ENCODE measurements at places on chromosomes 7 and 10. TPM values are rescaled to one million over a fixed set of nuclear protein-coding genes. Genes with fewer than 3 reads are reported as not detected.

Gene SNX8
- total RNA-seq = 6.5 TPM

Gene CCDC7
- total RNA-seq = 35.6 TPM

Gene NME8
- not detected for total RNA-seq

Gene PAPOLB
- total RNA-seq = 0.68 TPM

Gene OPALIN
- not detected for total RNA-seq

DNA sequence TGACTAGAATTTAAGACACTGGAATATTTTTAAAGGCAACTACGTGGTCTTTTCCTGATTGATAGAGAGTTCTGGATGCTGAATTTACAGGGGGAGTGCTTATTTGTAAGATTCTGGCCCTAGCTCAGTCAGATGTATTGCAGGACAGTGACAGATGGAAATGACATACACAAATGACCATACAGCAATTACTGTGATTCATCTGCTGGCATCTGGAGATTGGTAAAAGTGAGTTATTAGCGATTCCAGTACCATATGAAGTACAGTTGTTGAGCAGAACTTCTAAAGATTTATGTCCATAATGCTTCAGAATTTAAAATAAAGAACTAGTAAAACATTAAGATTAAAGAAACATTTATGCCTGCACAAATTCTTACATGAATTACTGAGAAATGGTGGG is 243.2 kb downstream of the CRPPA start:
- DNase-seq = no peak

- peak; percentile 43 for DNase-seq
These were observed 7.3 kb downstream of the FGFBP3 start for GRCh38 chr10:91901784-91902677.

- DNase-seq = no peak
These were observed 149.9 kb downstream of the NEURL1 start for GRCh38 chr10:103643381-103643780.

DNA sequence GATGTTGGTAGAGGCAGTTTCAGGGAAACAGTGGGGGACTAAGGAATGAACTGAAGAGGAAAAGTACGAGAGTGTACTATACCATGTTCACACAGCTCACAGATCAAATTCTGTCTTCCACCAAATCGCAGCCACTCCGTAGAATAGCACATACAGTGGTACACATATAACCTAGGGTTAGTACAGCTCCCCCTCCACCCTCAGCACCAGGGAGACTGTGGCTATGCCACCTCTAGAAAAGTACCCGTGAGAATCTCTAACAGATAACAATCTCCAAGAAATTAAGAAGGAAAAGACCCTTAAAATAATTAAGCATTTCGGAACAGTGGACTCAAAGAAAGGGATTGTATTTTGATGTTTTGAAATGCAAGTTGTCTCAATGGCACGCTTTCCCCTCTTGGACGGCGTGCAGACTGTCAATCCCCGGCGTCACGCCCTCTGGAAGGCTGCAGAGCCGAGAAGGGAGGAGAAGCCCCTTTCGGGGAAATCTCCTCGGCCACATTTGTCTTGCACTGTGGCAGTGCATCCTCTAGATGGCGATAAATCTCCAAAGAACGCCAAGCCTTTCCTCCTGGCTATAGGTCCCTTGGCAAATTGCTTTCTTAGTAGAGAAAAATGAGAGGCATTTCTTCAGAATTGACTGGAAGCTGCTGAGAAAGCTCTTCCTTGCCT is 345.0 kb downstream of the REEP3 start:
- no peak for DNase-seq

GRCh38 chr7:8528311-8528710 is 94.9 kb downstream of the NXPH1 start:
- DNase-seq = no peak

DNA sequence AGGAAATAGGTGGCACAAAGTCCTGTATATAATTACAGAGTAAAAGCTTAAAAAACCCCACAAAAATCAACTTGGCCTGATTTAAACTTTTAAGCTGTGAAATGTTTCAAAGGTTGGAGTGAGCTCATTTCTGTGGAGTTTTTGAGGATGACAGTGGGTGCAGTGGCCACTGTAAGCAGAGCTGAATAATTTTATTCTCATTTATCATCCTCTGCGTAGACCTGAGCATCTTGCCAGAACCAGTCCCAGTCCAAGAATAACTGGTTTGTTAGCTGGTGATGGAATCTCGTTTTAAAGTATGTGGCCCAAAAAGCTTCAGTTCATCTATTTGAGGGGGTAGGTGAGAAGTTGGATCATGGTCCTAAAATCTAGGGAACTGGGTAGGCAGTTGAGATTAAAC is 4.4 kb downstream of the BMPER start:
- no peak for DNase-seq

- no peak for DNase-seq
These were observed 903.3 kb downstream of the CCSER2 start for GRCh38 chr10:85231534-85232270.

DNA sequence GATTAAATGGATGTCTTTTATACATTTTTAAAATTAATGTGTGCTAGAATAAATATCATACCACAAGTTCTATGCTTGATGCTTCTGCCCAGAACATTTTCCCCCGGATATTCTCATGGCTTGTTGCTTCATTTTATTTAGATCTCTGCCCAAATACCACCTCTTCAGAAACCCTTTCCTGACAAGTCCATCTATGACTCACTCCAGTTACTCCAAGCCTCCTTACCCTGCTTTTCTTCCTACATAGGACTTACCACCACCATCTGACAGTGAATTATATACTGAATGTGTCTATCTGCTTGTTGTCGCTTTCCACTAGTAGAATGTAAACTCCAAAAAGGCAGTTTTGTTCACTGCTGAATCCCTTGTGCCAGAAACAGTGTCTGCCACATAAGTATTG is 19.1 kb upstream of the ERVW-1 start:
- DNase-seq = no peak

GRCh38 chr7:47591655-47592572 is 10.0 kb upstream of the TNS3 start:
- no peak for DNase-seq

GRCh38 chr7:1512781-1513656 is 8.8 kb upstream of the INTS1 start:
- peak; percentile 83 for DNase-seq

DNA sequence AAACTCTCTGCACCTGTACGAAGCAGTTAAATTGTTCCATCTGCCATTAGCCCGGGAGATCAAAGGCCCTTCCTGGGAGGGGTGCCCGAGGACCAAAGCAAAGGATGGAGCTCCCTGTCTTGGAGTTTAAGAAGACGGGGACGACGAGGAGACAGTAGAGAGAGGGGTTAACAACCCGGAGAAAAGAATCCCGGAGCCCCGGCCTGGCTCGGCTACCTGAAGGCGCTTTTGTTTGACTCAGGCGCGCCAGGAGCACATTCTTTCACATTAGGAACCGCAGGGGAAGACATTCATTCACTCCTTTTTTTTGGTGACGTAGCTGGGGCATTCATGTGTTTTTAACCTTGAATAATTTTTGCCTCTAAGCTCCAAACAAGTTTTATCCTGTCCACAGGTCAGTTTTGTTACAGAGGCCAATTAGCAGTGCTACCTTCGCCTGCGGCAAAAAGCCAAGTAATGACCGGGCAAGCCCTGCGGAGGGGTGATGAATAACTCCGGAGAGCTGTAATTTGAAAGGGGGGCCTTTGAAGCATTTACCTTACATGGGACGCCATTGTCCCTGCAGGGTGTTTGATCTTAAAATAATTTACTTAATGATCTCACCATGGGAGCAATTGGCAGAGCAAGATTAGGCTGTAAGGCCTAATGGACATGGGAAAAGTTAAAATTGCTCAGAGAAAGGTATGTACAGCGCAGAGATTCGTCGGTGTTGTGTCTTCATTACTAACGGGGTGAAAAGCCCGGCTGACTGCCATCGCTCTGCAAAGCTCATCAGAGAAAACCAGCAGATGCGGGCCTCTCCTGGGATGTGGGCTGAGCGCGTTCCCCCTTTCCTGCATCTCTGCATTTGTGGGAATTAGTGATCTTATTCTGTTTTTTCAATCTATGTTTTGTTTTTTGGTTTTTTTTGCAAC is 258.0 kb upstream of the SP4 start:
- no peak for DNase-seq

- DNase-seq = no peak
These were observed 1002.9 kb upstream of the KCND2 start for GRCh38 chr7:119270045-119270464.

GRCh38 chr7:91459539-91459938 is 195.3 kb downstream of the FZD1 start:
- DNase-seq = no peak

- no peak for DNase-seq
These were observed 590.0 kb upstream of the SEMA3D start for GRCh38 chr7:85776691-85777345.

DNA sequence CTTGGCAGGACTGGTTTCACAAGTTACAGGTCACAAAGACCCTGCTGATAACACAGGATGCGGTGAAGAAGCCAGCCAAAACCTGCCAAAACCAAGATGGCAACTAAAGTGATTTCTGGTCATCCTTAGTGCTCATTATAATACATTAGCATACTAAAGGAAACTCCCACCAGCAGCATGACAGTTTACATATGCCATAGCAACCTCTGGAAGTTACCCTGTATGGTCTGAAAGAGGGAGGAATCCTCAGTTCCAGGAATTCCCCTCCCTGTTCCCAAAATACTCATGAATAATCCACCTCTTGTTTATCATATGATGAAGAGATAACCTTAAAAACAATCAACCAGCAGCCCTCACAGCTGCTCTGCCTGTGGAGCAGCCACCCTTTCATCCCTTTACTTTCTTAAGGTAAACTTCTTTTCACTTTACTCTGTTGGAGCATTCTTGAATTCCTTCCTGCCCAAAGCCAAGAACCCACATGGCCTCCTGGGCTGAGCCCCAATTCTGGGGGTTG is 21.9 kb downstream of the DPY19L1 start:
- DNase-seq = no peak

DNA sequence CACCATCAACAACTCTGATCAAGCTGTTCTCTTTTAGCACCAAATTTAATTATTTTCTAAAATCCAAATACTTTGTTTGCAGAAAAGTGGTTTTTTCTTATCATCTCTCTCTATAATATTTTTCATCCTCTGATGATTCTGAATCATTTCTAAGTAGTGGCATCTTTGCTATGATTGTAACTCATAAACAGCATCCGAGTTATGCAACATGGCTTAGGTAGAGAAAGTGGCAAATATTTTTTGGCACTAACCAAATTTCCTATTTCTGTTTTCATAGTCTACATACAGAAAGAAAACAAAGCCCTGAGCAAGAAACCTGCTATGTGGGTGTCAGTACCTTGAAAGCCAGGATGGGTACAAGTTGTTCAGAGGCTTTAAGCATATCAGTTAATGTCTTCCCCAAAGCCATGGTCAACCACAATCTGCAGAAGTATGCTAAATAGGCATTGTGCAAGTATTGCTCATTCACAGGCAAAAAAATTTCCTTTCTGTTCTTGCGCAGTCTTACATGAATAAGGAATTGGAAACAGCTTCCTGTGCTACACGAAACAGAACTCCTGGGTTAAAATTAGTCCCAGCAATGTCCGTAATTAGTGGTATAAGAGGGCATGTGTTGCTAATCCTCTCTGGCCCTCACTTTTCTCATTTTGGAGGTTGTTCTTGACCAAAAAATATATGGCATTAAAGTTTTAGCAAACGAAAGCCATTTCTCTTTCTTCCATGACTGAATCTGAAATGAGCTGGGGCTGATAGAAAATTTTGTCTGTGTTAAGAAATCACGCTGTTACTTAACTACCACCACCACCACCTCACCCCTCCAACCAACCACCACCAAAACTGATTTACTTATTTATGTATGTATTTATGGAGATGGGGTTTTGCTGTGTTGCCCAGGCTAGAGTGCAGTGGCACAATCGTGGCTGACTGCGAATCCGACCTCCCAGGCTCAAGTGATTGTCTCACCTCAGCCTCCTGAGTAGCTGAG is 325.6 kb upstream of the MAGI2 start:
- no peak for DNase-seq

Data from thoracic aorta (tissue), 2 donors.